ENCODE measurements at places on chromosomes 16 and 17. TPM values are rescaled to one million over a fixed set of nuclear protein-coding genes. Genes with fewer than 3 reads are reported as not detected.

The XPO6 gene
- 94.6 TPM for total RNA-seq

The PIRT gene
- total RNA-seq, result 5.3 TPM

The MMP2 gene
- total RNA-seq, result 15.0 TPM

The SLC5A11 gene
- not detected for total RNA-seq

The SLC35G3 gene
- total RNA-seq, result not detected

The RCVRN gene
- total RNA-seq, result 0.23 TPM

The IRF8 gene
- total RNA-seq, result 7.2 TPM

The CCL17 gene
- not detected for total RNA-seq

The TMED6 gene
- total RNA-seq, result not detected

The GAST gene
- total RNA-seq, result not detected

The CCL1 gene
- not detected for total RNA-seq

The KCNH6 gene
- 0.69 TPM for total RNA-seq

The PNMT gene
- total RNA-seq, result 3.2 TPM

All from diencephalon (tissue), 1 donor.